ENCODE measurements at places on chromosomes 7 and 10.

DNA sequence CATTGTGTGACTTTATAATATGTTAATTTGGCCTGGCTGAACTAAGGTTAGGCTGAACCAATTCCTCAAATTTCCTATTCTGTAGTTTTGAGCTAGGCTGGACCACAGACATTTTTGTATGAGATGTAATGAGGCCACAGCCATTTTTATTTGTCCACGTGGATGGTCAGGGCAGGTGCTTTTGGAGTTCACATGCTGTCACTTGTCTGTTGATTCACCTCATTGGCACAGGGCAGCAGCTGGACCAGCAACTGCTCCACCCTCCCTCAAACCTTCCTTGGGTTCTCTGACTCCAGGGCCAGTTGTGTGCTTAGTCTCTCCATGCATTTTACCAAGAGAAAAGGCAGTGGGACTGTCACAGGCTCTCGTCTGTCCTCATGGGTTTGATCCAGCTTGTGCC, 76.1 kb upstream of the NPS start:
- no peak for DNase-seq

- DNase-seq, result peak; percentile 14
These were observed 654 bp downstream of the ALKBH4 start for GRCh38 chr7:102463841-102464576.

DNA sequence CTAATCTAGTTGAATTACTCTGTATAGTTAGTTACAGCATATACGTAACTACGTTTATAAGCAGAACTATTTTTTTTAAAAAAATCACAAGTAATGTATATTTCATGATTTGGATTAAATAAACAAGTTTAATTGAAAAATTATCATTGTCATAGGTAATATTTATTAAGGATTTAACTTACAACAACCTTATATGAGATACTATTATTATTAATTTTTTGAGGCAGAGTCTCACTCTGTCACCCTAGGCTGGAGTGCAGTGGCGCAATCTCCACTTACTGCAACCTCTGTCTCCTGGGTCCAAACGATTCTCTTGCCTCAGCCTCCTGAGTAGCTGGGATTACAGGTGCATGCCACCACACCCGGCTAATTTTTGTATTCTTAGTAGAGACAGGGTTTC, 4.1 kb upstream of the CUL1 start:
- no peak for DNase-seq

GRCh38 chr7:38545977-38546376, 85.2 kb downstream of the AMPH start:
- no peak for DNase-seq

DNA sequence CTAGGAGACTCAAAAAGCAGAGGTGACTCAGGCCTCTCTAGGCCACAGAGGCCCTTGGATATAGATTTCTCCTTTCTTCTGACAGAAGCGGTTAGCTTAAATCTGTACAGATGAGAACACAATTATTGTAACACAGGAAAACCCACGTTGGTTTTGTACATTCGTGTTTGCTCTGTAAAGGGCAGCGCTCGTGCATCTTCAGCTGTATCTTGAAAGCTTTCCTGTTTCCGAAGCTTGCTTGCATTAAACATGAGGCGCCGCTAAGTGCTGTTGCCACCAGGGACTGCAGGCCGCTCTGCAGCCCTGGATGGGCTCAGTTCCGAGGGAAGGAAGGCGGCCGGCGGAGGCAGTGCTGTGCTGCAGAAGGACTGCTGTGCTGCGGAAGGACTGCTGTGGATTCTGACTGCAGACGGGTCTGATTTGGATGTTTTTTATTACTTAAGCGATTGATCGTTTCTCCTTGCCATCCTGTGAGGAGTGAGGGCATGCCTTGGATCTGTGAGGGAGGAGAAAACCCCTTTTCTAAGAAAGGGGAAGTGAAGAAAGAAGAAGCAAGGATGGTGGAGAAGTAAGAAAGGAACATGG, 53.3 kb downstream of the FHIP2A start:
- peak; percentile 76 for DNase-seq

DNA sequence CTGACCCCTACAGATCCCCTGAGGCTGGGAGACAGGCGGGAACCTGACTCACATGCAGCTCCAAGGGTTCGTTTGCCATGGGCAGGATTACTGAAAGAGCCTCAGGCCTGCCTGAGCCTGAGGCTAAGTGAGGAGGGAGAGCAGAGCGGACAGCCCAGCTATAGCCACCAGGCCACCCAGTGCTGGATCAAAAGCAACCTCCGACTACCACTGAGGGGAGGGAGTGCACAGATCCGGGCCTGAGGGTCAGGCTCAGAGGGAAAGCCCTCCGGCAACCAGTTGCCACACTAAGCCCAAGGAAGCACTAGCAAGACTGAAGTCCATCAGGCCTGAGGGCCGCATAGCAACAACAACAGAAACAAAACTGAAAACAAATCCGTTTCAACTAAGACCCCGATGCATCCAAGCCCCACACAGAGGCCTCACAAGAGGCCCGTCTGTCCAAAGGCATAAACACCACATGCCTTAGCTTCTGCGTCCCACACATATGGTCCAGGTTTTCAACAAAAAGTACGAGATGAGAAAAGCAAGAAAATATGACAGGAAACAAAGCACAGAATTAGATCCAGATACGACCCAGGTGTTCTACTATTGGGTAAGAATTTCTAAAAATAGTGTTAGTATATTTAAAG, 92.5 kb upstream of the VIPR2 start:
- no peak for DNase-seq

DNA sequence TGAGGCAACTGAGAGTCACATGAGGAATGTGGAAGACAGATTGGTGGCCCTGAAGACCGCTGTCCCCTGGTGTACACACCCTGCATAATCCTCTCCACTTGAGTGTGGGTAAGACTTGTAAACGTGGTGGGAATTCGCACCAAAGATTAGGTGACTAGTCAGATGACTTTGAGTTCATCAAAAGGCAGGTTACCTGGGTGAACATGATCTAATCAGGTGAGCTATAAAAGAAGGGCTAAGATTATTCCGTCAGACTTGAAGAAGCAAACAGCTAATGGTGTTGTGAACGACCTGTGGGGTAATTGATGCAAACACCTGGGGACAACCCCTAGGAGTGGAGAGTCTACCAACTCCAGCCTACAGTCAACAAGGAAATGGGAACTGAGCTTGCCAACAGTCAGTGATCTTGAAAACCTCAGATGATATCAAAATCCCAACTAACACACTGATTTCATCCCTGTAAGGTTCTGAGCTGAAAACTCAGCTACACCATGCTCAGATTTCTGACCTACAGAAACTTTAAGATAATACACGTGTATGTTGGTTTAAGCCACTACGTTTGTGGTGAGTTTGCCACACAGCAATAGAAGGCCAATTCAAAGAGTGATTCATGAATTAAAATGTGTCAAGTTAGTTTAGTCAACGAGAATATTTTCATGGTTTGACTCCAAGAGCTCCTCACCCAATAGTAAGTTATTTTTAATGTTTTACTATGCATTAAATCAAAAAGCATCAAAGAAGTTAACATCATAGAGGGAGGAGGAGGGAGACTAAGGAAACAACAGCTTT, 16.7 kb downstream of the PRTFDC1 start:
- DNase-seq, result no peak

GRCh38 chr10:49058463-49059255, 56.7 kb downstream of the VSTM4 start:
- no peak for DNase-seq

GRCh38 chr7:105672801-105673200, 91.5 kb upstream of the EFCAB10 start:
- no peak for DNase-seq

- no peak for DNase-seq
These were observed 291.7 kb downstream of the AUTS2 start for GRCh38 chr7:69889976-69890351.

- DNase-seq, result no peak
These were observed 269.7 kb downstream of the AGMO start for GRCh38 chr7:15292138-15292537.

DNA sequence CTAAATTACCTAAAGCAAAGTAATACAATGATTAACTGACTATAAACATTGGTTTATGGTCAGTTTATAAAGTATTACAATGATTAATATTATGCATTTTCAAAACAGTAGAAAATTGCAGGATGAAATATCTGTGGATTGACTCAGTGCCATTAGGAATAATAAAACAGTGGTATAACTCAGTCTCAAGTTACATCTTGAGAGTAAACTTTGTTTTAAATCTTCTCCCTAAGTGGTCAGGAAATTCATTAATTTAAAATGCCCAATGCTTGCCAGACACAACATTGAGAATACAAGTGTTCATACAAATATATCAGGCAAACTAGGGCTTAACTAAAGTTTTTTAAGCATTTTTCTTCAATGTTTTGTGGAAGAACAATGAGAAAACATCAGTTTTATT, 257.8 kb downstream of the ETV1 start:
- DNase-seq, result no peak

- no peak for DNase-seq
These were observed 79.2 kb downstream of the CCDC3 start for GRCh38 chr10:12922117-12922900.
